ENCODE measurements at places on chromosomes 6 and 20.

DNA sequence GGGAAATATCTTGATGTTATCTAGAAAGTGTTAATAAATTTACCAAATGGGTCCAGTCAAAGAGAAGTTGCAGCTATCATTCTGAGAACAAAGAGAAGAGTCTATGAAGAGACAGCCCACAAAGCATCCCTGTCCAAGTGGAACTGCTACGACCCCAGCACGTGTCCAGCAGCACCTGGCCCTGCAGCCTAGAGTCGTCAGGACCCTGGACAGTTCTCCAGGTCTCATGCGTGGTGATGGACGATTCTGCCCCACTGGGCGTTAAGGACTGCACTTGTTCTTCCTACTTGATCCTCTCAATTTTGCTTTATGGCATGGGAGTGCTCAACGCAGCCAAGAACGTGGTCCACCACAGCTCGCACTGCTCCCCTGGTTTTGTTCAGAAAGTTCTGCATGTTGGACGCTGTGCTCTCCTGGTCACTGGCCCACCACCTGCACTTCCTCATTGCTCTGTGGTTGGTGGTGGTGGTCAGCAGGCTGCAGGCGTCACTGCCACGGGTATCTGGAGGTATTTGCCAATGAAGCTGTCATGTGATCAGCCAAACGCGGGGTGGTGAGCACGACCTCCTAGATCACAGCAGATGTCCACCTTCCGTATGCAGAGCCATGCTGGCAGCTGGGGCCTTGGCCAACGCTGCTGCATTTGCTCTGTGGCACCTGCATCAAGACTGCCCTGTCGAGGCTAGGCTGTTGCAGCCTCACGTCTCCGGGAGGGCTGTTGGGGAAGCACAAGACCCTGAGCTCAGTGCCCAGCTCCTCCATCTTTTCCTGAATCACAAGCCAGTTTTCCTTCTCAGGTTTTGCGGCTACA is 356.4 kb downstream of the CDH4 start:
- DNase-seq = no peak

- DNase-seq = no peak
Observed at GRCh38 chr6:80319196-80319595, 212.7 kb downstream of the BCKDHB start.

DNA sequence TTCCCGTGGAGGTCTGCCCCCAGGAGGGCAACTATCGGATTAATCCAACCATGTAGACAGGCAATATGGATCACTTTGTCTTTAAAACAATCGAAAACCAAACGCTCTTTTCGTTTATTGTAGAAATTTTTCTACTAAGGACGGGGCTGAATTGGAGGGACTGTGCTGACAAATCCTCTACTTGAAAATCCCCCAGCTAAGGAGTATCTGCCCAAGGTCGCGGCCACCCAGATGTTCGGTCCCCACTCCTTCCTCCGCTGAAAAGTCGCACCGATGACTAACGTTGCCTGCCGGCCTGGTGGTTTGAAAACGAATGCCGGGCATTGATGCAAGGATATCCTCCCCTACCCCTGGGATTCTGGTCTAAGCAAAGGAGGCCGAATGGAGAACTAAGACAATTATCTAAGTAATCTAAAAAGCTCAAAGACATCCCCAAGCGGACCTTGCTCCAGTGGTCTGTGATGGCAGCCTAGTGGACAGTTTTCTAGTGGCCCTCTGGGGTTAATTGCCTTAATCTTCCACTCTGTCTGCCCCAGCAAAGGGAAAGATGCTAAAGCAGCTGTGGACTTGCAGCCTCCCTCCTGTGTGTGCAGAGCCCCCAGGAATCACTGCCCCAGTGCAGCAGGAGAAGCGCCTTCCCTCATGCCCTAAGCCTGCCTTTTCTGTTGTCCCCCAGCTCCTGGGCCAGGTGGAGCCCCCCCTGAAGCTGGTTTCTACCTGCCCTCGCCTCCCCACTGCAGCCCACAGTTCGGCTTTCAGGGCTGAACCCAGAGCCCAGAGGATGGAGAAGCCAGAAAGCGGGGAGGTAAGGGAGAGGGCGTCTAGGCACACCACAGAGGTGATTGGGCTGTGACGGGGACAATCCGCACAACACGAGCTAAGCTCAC is 3.6 kb upstream of the FOXC1 start:
- no peak for DNase-seq

GRCh38 chr20:40506537-40506939 is 182.5 kb downstream of the MAFB start:
- no peak for DNase-seq

GRCh38 chr6:90144396-90144795 is 152.2 kb downstream of the BACH2 start:
- DNase-seq = no peak

DNA sequence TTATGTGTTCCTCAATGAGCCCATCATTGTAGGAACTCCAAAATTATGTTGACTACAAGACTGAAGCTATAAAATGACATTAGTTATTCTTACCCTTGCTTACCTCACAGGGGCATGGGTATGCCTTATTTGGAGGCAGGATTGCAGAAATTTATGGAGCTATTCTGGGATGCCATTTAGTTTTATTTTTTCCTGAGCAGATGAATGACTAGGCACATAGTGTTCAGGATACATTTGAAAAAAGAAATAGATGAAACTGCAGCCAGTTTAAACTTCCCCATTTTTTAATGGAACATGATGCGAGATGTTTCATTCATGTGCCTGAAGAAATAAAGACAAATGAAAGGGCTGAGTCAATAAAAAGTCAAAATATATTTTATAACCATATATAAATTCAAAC is 399.2 kb upstream of the JAG1 start:
- no peak for DNase-seq

DNA sequence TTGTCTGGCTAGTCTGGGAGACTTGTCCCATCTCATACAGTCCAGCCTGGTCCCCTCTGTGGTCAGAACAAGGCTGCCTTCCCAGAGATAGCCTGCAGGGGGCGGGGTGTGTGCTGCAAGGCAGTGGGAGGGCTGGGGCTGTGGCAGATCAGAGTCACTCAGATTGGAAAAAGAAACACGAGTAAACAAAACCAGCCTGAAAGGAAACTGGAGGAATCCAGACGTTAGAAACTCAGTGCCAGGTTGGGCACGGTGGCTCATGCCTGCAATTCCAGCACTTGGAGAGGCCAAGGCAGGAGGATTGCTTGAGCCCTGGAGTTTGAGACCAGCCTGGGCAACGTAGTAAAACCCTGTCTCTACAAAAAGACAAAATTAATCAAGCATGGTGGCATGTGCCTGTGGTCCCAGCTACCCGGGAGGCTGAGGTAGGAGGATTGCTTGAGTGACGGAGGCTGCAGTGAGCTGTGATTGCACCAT is 20.2 kb downstream of the LEMD2 start:
- peak; percentile 69 for DNase-seq

DNA sequence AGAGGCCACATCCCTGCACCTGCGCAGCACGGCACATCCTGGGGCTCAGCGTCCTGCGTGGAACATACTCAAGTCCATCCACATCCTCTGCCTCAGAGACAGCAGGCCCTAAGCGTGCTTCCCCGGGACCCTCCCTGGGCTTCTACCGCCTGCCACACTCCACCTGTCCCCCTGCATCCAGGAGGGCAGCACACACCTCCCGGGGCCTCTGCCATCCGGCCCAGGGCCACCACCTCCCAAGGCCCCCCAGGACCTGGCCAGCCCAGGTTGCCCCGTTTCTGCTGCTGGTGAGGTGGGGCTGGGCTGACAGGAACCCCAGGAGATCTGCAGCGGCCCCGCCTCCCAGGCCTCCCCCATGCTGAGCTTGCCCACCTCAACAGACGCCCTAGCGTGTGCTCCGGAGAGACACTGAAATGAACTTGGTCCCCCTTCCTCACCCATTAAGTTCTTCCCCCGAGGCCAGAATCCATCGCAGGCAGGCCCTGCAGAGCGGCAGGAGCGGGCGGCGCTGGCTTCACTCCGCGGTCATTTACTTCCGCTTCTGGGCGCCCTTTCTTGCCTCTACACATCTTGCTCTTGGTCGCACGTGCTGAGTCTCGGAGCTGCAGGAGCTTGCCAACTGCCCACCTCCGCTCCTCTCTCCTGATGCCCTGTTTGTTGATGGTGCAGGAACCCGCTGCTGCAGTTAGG is 235.3 kb downstream of the TAF4 start:
- DNase-seq = no peak

- no peak for DNase-seq
Observed at GRCh38 chr20:642398-643174, 10.4 kb downstream of the SRXN1 start.

- DNase-seq = no peak
Observed at GRCh38 chr20:51688600-51689244, 79.5 kb downstream of the ATP9A start.

GRCh38 chr6:139436957-139437348 is 62.5 kb upstream of the CITED2 start:
- DNase-seq = no peak

GRCh38 chr6:37316071-37316470 is 37.7 kb upstream of the RNF8 start:
- DNase-seq = no peak

- DNase-seq = no peak
Observed at GRCh38 chr6:106882138-106882537, 92.4 kb downstream of the CD24 start.

DNA sequence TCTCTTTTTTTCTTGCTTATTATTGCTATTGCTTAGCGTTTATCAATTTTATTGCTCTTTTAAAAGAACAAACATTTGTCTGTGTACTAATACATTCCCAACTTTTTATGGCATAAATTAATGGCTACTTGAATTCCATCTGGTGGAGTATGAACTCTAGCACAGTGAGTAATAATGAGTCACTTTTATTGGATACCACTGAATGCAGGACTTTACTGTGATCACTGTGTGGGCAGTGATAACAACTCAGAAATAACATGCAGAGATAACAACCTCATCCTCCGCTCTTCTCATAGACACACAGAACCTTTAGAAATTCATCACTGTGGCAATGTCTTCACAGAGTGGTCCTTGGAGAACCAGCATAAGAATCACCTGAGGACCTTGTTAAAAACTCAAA is 174.9 kb upstream of the PRND start:
- no peak for DNase-seq

GRCh38 chr6:84728602-84729001 is 35.8 kb downstream of the TBX18 start:
- no peak for DNase-seq

GRCh38 chr6:76984572-76984971 is 478.7 kb downstream of the HTR1B start:
- no peak for DNase-seq

DNA sequence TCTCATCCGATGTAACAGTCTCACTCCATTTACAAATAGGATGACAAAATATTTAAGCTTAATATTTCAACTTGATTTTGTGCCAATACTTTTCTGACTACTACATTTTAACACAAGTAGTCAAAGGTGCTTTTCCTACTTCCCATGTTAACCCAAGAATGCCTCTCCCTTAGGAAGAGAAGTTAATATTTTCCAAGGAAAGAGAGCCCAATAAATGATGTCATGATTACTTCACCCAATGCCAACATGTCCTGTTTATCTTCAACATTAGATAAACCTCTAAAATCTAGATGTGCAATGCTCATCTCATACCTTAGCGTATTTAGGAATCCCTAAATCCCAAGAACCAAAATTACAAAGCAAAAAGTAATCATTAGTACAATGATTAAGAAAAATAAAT is 156.7 kb upstream of the TENT5A start:
- no peak for DNase-seq

- no peak for DNase-seq
Observed at GRCh38 chr20:46182276-46183200, 64.4 kb downstream of the CD40 start.

- DNase-seq = no peak
Observed at GRCh38 chr20:17568045-17568788, 1.7 kb upstream of the DSTN start.

DNA sequence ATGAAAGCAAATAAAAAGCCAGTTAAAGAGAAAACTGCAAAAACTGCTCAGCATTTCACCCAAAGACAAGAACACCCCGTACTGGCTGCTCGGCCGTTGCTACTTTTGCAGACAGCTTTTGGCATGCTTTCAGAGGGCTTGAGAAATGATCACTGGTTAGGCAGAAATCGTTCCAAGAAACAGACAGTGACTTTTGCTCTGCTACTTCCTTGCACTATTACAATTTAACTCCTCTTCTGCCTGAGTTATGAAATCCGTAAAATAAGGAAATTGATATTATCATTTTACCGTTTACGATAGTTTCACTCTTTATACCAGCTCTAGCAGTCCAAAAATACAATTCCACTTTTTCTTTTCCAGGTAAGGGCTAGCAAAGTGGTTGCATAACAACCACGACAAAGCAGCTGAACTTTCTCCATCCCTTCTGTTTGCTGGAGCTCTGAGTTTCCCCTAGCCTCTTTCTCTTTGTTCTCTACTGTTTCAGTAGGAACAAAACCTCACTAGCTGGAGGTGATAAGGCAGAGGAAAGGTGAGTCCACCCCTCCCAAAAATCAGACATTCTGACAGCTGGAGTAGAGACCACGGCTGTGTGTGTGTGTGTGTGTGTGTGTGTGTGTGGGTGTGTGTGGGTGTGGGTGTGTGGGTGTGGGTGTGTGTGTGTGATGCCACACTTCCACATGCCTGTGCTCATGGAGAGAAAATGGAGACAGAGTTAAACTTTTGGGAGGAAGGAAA is 191.8 kb upstream of the RREB1 start:
- DNase-seq = no peak

DNA sequence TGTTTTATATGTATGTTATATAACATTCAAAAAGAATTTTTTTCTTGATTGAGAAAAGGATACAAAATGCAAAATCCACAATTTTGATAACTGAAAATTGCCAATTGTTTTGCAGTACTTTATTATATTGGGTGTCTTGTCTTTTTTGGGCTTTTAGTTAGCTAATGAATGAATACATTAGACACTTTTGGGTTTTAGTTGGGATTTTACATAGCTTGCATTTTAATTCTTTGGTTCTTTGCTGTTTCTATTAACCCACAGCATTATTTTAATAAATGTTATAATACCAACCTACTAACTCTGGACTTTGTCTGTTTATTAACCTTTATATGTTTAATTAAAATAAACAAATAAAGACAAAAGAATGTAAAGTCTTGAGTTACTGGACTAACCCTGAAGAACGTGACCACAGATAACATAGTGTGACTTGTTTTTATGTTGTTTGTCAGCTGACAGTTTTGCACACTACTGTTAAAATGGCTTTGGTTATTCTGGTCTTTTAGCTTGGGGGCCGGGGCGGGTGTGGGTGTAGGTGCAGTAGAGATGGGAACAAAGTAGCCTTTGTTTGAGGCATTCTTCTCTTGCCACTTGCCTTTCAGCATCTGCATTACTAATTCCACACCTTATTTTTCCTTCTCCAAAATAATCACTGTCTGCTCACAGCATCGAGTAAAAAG is 159.1 kb downstream of the QKI start:
- DNase-seq = no peak

GRCh38 chr6:105163183-105163582 is 16.6 kb downstream of the POPDC3 start:
- DNase-seq = no peak

DNA sequence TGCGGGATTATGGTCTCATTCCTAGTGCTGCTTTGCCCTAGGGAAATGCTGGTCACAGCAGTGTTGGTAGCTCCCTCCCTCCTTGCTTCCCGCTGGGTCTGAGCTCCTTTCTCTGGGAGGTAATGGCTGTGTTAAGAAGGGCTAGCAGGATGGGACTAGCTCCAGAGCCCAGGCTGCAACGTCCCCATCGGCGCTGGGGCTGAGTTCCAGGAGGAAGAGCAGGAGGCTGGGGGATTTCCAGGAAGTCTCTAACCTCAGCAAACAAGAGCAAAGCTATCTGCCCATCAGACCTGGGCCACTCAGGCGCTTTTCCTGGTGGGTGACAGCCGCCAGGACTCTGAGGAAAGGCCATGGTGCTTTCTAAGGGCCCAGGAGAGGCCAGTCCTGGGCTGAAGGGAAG is 174.2 kb downstream of the DLL1 start:
- DNase-seq = peak; percentile 2
